HepG2 (cell line): ENCODE measurements at places on chromosomes 2 and 18. TPM values are rescaled to one million over a fixed set of nuclear protein-coding genes. Genes with fewer than 3 reads are reported as not detected.

Gene SGPP2
- not detected in 2 replicates for total RNA-seq

Gene RAPGEF4
- total RNA-seq: 0.91 TPM in 2 replicates

Gene POTEJ
- 0.04 TPM in 1 of 2 replicates, not detected in the other for total RNA-seq

Gene ASNSD1
- total RNA-seq: 96.6 and 166 TPM in 2 replicates

Gene NLRC4
- total RNA-seq: 0.06 and 0.15 TPM in 2 replicates

Gene CD8B2
- not detected in 2 replicates for total RNA-seq

Gene SCYGR5
- not detected in 2 replicates for total RNA-seq

Gene GRB14
- total RNA-seq: 3.8 and 5.8 TPM in 2 replicates

Gene TSPYL6
- not detected in 2 replicates for total RNA-seq

Gene HTR2B
- not detected in 2 replicates for total RNA-seq

Gene POLR1A
- total RNA-seq: 39.9 and 61.1 TPM in 2 replicates

Gene EVX2
- not detected in 2 replicates for total RNA-seq

Gene XDH
- total RNA-seq: not detected in 2 replicates

Gene ZAP70
- 0.18 and 0.51 TPM in 2 replicates for total RNA-seq

DNA sequence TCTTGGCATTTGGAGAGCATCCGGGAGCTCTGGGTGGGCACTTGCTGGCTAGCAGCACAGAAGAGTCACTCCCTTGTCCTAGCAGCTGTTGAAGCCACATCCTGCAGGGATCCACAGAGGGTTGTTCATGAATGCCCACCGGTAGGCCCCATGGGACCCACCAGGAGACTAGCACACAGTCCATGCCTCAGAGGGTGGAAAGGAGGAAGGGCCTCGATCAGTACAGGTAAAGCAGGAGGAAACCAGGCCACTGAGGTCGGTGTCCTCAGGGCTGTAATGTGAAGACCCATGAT lies 205.8 kb downstream of the SEPTIN10 start:
- DNase-seq: no peak
- H3K27me3 ChIP-seq: peaks cover 18% of the 10 kb centered on the region; the same call in 2 of the 3 replicates
- no peaks in the 10 kb centered on the region for H3K36me3 ChIP-seq
- H3K4me3 ChIP-seq: no peak overlapping the region

- DNase-seq: no peak
- H3K4me3 ChIP-seq: no peak overlapping the region
- no peak overlapping the region for H3K27ac ChIP-seq
- no peaks in the 10 kb centered on the region for H3K36me3 ChIP-seq
These were observed 80.7 kb upstream of the PXDN start for GRCh38 chr2:1825046-1825445.

- H3K4me3 ChIP-seq: no peak overlapping the region
- no peak overlapping the region for H3K27ac ChIP-seq
- DNase-seq: no peak
- H3K4me1 ChIP-seq: no peaks in the 10 kb centered on the region
- H3K36me3 ChIP-seq: no peaks in the 10 kb centered on the region
These were observed 187.5 kb upstream of the ACVR2A start for GRCh38 chr2:147657086-147658000.

GRCh38 chr2:81303321-81303720 lies 998.8 kb upstream of the LRRTM1 start:
- no peaks in the 10 kb centered on the region for H3K27me3 ChIP-seq
- no peaks in the 10 kb centered on the region for H3K4me1 ChIP-seq
- no peak overlapping the region for H3K27ac ChIP-seq

GRCh38 chr2:54416166-54416813 lies 39.8 kb upstream of the SPTBN1 start:
- H3K27me3 ChIP-seq: 0 out of 2 replicates have a peak, but pooled peaks cover 1% of the 10 kb centered on the region
- H3K36me3 ChIP-seq: no peaks in the 10 kb centered on the region
- H3K4me3 ChIP-seq: peak overlapping the region; percentile 9; the same call in 1 of the 2 replicates
- no peak overlapping the region for H3K27ac ChIP-seq

GRCh38 chr2:62966991-62967390 lies 83.6 kb upstream of the OTX1 start:
- H3K4me1 ChIP-seq: no peaks in the 10 kb centered on the region
- no peak overlapping the region for H3K27ac ChIP-seq
- DNase-seq: no peak
- H3K4me3 ChIP-seq: no peak overlapping the region
- H3K27me3 ChIP-seq: no peaks in the 10 kb centered on the region

- H3K27ac ChIP-seq: no peak overlapping the region
- no peaks in the 10 kb centered on the region for H3K36me3 ChIP-seq
- DNase-seq: no peak
- peaks cover 26% of the 10 kb centered on the region; the same call in 2 of the 3 replicates for H3K27me3 ChIP-seq
These were observed 94.5 kb downstream of the ZBTB7C start for GRCh38 chr18:48314690-48315089.

- peaks cover 16% of the 10 kb centered on the region for H3K4me1 ChIP-seq
- no peaks in the 10 kb centered on the region for H3K27me3 ChIP-seq
- no peak overlapping the region for H3K4me3 ChIP-seq
- H3K36me3 ChIP-seq: no peaks in the 10 kb centered on the region
- H3K27ac ChIP-seq: no peak overlapping the region
These were observed 50.5 kb upstream of the ALPP start for GRCh38 chr2:232328032-232328422.

DNA sequence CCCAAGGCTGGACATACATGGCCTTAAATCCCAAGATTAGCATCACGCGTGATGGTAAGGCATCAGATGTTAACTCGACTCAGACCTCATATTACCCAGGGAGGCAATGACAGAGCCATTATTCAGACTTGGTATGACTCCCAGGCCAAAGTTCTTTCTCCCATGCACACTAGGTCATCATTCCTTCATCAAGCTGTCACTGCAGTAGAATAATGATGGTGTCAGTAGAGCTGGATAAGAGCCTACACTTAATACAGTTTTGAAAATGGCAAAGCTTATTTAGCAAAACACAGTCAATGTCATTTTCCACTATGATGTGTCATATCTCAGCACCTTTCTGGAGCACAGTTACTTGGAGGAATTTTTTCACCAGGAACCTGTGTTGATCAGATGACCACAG lies 663.3 kb downstream of the SUCLG1 start:
- no peak for DNase-seq
- no peaks in the 10 kb centered on the region for H3K27me3 ChIP-seq
- H3K27ac ChIP-seq: no peak overlapping the region
- no peaks in the 10 kb centered on the region for H3K4me1 ChIP-seq
- no peak overlapping the region for H3K4me3 ChIP-seq
- no peaks in the 10 kb centered on the region for H3K36me3 ChIP-seq

DNA sequence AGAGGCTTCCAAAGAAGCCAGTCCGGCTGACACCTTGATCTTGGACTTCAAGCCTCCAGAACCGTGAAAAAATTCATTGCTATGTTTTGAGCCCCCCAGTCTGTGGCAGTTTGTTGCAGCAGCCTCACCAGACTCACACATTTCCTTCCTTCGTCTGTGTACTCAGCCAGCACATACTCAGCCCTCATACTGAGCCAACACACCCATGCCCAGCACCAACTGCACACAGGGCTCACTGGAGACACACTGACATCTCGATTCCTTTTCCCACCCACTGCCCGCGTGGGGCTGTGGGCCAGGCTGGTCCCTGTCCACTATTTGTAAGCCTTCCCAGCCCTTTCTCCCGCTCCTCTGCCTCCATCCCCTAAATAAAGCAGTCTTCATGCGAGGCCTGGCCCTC lies 24.1 kb upstream of the NMUR1 start:
- H3K4me3 ChIP-seq: peak overlapping the region; percentile 44; the same call in 1 of the 2 replicates
- no peaks in the 10 kb centered on the region for H3K27me3 ChIP-seq
- no peak overlapping the region for H3K27ac ChIP-seq
- H3K36me3 ChIP-seq: no peaks in the 10 kb centered on the region
- DNase-seq: no peak
- H3K4me1 ChIP-seq: 0 out of 2 replicates have a peak, but pooled peaks cover 11% of the 10 kb centered on the region

GRCh38 chr2:127416506-127417001 lies 1.7 kb upstream of the PROC start:
- H3K27ac ChIP-seq: peak overlapping the region; percentile 96
- no peak overlapping the region for H3K4me3 ChIP-seq
- no peaks in the 10 kb centered on the region for H3K27me3 ChIP-seq

- no peak overlapping the region for H3K4me3 ChIP-seq
- no peaks in the 10 kb centered on the region for H3K36me3 ChIP-seq
- H3K27ac ChIP-seq: no peak overlapping the region
- H3K27me3 ChIP-seq: peaks cover 6% of the 10 kb centered on the region; the same call in 2 of the 3 replicates
- peaks cover 31% of the 10 kb centered on the region for H3K4me1 ChIP-seq
- DNase-seq: no peak
These were observed 71.4 kb downstream of the NXPH2 start for GRCh38 chr2:138708682-138709241.

DNA sequence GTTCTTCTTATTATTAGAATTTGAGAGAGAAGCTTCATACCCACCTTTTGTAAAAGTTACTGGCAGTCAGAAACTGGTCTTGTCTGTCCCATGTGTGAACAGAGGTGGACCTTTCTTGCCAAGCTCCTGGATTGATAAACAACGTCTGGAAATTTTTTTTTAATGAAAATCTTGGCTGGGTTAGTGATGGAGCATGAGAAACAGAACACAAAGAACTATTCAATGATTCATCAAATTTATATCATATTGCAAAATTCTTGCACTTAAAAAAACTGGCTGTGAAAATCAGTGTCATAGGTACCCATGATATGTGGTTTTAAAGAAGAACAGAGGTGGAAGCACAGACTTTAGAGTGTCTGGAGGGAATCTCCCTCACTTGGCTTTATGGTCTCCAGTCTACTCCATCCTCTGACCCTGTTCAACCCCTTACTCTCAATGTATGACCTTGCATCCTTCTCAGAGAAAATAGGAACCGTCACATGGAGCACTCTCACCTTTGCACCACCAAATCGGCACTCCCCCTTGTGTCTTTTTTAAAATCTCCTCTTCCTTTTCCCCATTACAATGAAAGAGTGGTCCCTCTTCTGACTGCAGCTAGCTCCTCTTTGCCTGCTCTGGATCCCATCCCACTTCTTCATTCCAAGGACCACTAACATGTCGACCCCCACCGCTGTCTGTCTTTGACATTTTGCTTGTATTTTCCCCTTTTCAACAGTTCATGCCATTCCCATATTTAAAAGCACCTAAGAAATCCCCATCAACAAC lies 58.2 kb downstream of the COPS8 start:
- no peak for DNase-seq
- no peak overlapping the region for H3K4me3 ChIP-seq
- no peaks in the 10 kb centered on the region for H3K4me1 ChIP-seq
- H3K27ac ChIP-seq: no peak overlapping the region
- H3K36me3 ChIP-seq: no peaks in the 10 kb centered on the region
- H3K27me3 ChIP-seq: no peaks in the 10 kb centered on the region

- no peaks in the 10 kb centered on the region for H3K27me3 ChIP-seq
- DNase-seq: no peak
- no peaks in the 10 kb centered on the region for H3K4me1 ChIP-seq
- H3K27ac ChIP-seq: no peak overlapping the region
- H3K4me3 ChIP-seq: no peak overlapping the region
These were observed 1896.0 kb upstream of the PIK3C3 start for GRCh38 chr18:40058811-40059570.

DNA sequence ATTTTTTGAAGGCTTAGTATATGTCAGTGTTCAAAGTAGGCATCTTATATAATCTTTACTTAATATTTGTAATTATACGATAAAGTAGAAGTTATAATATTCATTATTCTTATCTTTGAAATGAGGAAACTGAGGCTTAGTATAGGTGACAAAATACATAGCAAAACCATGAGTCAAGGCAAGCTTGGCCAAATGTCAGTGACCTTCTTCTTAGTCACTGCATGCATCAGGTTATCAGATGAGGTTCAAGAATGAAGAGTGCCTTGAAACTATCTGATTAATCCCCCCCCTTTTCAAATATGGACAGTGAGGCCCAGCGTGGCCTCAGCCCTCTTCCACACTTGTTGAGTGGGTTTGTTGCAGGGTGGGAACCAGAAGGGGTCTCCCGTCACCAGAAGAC lies 59.3 kb downstream of the PMAIP1 start:
- DNase-seq: no peak
- no peak overlapping the region for H3K27ac ChIP-seq
- H3K36me3 ChIP-seq: no peaks in the 10 kb centered on the region
- H3K4me3 ChIP-seq: no peak overlapping the region
- H3K4me1 ChIP-seq: no peaks in the 10 kb centered on the region

DNA sequence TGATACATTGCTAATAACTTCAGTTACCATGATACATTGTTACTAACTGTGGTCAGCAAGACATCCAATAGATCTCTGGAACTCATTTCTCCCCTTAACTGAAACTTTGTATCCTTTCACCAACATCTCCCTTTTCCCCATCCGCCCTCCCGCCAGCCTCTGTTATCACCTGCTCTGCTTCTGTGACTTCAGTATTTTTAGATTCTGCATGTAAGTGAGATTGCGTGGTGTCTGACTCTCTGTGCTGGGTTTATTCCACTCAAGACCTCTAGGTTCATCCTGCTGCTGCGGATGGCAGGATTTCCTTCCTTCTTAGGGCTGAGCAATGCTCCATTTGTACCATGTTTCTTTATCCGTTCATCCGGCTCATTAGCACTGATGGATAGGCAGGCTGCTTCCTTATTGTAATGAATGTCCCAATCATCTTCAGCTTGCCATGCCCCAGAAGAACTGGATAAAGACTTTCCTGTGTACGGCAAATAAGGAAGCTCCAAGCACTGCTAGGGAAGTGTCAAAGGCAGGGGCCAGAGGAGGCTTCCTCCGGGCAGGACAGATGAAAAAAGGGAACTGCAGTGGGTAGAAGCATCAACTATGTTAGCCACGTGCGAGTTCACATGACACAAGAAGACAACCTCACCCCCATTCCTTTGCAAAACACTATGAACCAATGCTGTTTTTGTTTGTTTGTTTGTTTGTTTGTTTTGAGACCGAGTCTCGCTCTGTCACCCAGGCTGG lies 113.4 kb downstream of the EIPR1 start:
- H3K27me3 ChIP-seq: no peaks in the 10 kb centered on the region
- H3K4me3 ChIP-seq: no peak overlapping the region
- no peaks in the 10 kb centered on the region for H3K4me1 ChIP-seq
- DNase-seq: no peak
- peaks cover 12% of the 10 kb centered on the region for H3K36me3 ChIP-seq

GRCh38 chr2:26144953-26145680 lies 27.8 kb upstream of the GAREM2 start:
- DNase-seq: peak; percentile 69
- no peak overlapping the region for H3K27ac ChIP-seq
- H3K36me3 ChIP-seq: no peaks in the 10 kb centered on the region
- no peaks in the 10 kb centered on the region for H3K4me1 ChIP-seq
- peaks cover under 1% of the 10 kb centered on the region; the same call in 1 of the 2 replicates for H3K27me3 ChIP-seq

- H3K27ac ChIP-seq: no peak overlapping the region
- no peak overlapping the region for H3K4me3 ChIP-seq
- no peaks in the 10 kb centered on the region for H3K4me1 ChIP-seq
- H3K27me3 ChIP-seq: no peaks in the 10 kb centered on the region
- no peaks in the 10 kb centered on the region for H3K36me3 ChIP-seq
These were observed 304.1 kb upstream of the FAM98A start for GRCh38 chr2:33903215-33903614.

GRCh38 chr2:95323347-95324155 lies 26.4 kb downstream of the KCNIP3 start:
- peak; percentile 25 for DNase-seq
- H3K27ac ChIP-seq: no peak overlapping the region
- H3K36me3 ChIP-seq: no peaks in the 10 kb centered on the region

GRCh38 chr2:23426263-23426905 lies 41.4 kb downstream of the KLHL29 start:
- no peaks in the 10 kb centered on the region for H3K36me3 ChIP-seq
- no peaks in the 10 kb centered on the region for H3K27me3 ChIP-seq
- no peak for DNase-seq
- no peak overlapping the region for H3K27ac ChIP-seq
- H3K4me1 ChIP-seq: no peaks in the 10 kb centered on the region

GRCh38 chr2:43169099-43169945 lies 57.1 kb downstream of the ZFP36L2 start:
- peaks cover 72% of the 10 kb centered on the region for H3K4me1 ChIP-seq
- peak overlapping the region; percentile 2 for H3K27ac ChIP-seq
- no peaks in the 10 kb centered on the region for H3K36me3 ChIP-seq
- H3K4me3 ChIP-seq: no peak overlapping the region
- no peak for DNase-seq
- H3K27me3 ChIP-seq: no peaks in the 10 kb centered on the region
